Esophagus muscularis mucosa (tissue), 4 donors: ENCODE measurements at places on chromosomes 1 and 21. TPM values are rescaled to one million over a fixed set of nuclear protein-coding genes. Genes with fewer than 3 reads are reported as not detected.

BMP8B gene
- total RNA-seq = 3.2 TPM

UMODL1 gene
- total RNA-seq = not detected

AMY1A gene
- not detected for total RNA-seq

DHRS3 gene
- 175 TPM for total RNA-seq

UROD gene
- 89.8 TPM for total RNA-seq

TSTD1 gene
- total RNA-seq = 46.5 TPM

SLC44A3 gene
- total RNA-seq = 0.83 TPM

SLAMF6 gene
- total RNA-seq = 0.42 TPM

ITLN2 gene
- not detected for total RNA-seq

LY9 gene
- not detected for total RNA-seq

UBR4 gene
- 268 TPM for total RNA-seq

IL20 gene
- total RNA-seq = not detected

OBSCN gene
- 31.4 TPM for total RNA-seq

KCTD3 gene
- total RNA-seq = 80.5 TPM

ATP6V1G3 gene
- not detected for total RNA-seq

CELA2A gene
- not detected for total RNA-seq

MOB3C gene
- 26.2 TPM for total RNA-seq

KRTAP19-1 gene
- total RNA-seq = not detected

ALPL gene
- total RNA-seq = 1.2 TPM

SLC26A9 gene
- total RNA-seq = not detected

CFAP107 gene
- not detected for total RNA-seq

TCHH gene
- 0.50 TPM for total RNA-seq
